ENCODE measurements at places on chromosomes 2 and 18. TPM values are rescaled to one million over a fixed set of nuclear protein-coding genes. Genes with fewer than 3 reads are reported as not detected.
A peak's percentile ranks its signal among the peaks of the same experiment; 100 is the strongest.

- H3K27me3 ChIP-seq: no peaks in the 10 kb centered on the region
- no peak overlapping the region for H3K27ac ChIP-seq
- no peak for DNase-seq
Observed at GRCh38 chr2:199940373-199940772, 14.9 kb downstream of the TYW5 start.

- no peak for DNase-seq
- no peaks in the 10 kb centered on the region for H3K4me1 ChIP-seq
- no peaks in the 10 kb centered on the region for H3K36me3 ChIP-seq
- no peak overlapping the region for H3K4me3 ChIP-seq
Observed at GRCh38 chr2:152432206-152432653, 97.3 kb downstream of the FMNL2 start.

- peak overlapping the region; percentile 91 for H3K27ac ChIP-seq
- peaks cover 49% of the 10 kb centered on the region for H3K4me1 ChIP-seq
- peak overlapping the region; percentile 88 for H3K4me3 ChIP-seq
- peaks cover 9% of the 10 kb centered on the region for H3K36me3 ChIP-seq
Observed at GRCh38 chr2:74481961-74482800, 617 bp downstream of the CCDC142 start.

DNA sequence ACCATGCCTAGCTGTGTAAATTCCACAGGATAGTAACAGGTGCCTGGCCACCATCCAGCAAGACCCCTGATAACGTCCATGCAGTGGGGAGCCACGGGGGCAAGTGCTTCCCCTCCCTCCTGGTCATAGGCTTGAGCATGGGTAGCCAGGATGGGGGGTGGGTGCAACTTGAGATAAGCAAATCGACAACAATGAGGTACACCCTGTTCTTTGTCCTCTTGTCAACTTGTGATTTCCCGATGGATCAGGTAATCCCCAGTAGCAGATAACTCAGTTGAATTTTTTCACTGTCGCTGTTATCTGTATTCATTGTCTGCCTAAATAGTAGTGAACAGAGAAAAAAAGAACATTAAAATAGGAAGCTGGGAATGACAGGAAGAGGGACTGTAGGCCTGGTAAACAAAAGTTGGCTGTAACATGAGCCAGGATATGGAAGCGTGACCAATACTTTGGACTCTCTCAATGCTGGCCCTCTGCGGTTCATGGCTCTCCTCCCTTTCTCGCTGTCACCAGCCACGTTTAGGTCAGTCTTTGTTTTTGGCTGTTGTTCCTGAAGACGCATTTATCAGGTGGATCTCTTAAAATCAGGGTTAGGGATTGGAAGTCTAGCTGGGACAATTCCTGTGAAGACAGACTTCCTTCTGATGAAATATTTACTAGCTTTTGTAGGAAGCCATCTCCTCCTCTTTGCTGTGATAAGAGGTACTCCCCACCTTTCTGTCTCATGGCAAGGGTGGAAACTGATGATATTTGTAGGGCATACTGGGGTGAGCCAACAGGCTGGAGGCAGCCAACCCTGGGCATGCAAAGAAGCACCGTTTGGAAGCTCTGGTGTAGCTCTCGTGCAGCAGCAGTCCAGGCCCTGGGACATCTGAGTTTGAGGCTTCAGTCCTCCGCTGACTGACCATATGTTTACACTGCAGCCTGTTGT, 42.4 kb downstream of the TCF7L1 start:
- DNase-seq: peak; percentile 73
- H3K27me3 ChIP-seq: no peaks in the 10 kb centered on the region
- peaks cover 22% of the 10 kb centered on the region for H3K4me1 ChIP-seq
- no peak overlapping the region for H3K4me3 ChIP-seq
- H3K27ac ChIP-seq: no peak overlapping the region

- H3K4me1 ChIP-seq: no peaks in the 10 kb centered on the region
- H3K27me3 ChIP-seq: no peaks in the 10 kb centered on the region
- no peaks in the 10 kb centered on the region for H3K36me3 ChIP-seq
- H3K4me3 ChIP-seq: no peak overlapping the region
- DNase-seq: no peak
- H3K27ac ChIP-seq: no peak overlapping the region
Observed at GRCh38 chr2:2505604-2506003, 174.5 kb upstream of the MYT1L start.

DNA sequence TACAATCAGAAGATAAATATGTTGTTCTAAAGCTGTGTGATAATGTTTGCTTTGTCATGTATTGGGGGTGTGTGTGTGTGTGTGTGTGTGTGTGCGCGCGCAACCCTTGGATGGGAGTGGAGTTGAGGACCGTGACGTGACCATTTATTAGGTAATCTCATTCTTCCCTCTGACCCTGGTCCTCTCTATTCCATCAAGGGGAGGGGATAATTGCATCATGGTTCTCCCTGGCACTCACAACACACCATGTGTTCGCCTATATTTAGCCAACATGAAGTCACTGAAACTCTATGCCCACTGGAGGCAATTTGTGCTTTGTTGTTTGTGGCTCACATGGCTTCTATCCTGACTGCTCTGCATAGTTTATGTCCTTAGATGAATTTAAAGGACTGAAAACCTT, 79.8 kb upstream of the LRPPRC start:
- no peaks in the 10 kb centered on the region for H3K4me1 ChIP-seq
- no peak overlapping the region for H3K4me3 ChIP-seq
- no peak for DNase-seq

GRCh38 chr2:235347691-235348090, 146.2 kb upstream of the AGAP1 start:
- no peaks in the 10 kb centered on the region for H3K36me3 ChIP-seq
- H3K27me3 ChIP-seq: no peaks in the 10 kb centered on the region
- no peaks in the 10 kb centered on the region for H3K4me1 ChIP-seq
- H3K4me3 ChIP-seq: no peak overlapping the region

DNA sequence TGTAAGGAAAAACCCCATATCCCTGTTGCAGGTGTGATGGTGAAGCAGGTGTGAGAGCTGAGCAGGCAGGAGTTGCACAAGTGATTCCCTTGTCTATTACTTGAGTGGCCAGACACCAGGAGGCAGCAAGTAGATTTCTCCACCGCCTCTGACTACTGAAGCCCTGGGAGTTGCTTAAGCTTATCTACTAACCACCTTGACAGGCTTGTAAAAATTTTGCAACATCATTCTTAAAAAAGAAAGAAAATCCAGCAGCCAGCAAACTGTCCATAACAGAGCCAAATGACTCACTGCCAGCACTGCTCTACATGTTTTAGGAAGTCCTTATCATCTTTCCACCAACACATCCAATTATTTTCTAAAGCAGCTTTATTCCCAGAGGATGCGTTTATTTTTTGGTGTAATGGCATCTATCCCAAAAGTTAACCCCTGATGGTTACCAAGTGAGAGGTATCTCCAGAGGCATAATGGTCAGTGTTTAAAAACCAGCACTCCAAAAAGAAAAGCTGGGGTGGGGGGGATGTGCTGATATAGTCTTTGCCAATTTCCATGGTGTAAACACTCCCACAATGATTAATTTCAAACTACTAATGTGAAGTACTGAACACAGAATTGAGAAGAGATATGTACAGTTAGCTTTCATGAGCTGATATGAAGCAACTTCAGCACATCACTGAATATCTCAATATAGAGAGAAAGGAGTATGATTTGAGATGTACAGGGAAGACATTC, 16.3 kb upstream of the GPR39 start:
- no peaks in the 10 kb centered on the region for H3K27me3 ChIP-seq
- H3K36me3 ChIP-seq: no peaks in the 10 kb centered on the region
- H3K27ac ChIP-seq: no peak overlapping the region

DNA sequence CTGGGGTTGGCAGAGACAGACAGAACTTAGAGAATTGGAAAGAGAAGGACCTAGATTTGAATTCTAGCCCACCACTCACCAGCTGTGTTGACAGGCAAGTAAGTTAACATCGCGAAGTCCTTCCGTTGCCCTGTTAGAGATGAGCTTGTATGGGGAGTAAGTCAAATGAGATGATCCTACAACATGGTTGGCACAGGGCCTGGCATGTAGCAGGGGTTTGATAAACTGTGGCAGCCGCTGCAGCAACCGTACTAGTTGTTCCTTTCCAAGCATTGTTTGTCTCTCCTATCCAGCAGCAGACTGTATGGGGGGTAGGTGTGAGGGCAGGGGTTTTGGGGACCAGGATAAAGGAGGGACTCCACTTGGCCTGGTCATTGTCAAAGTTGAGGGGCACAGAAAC, 16.0 kb downstream of the TET3 start:
- no peak for DNase-seq
- no peaks in the 10 kb centered on the region for H3K27me3 ChIP-seq
- H3K4me1 ChIP-seq: peaks cover 52% of the 10 kb centered on the region
- no peak overlapping the region for H3K27ac ChIP-seq
- no peaks in the 10 kb centered on the region for H3K36me3 ChIP-seq

GRCh38 chr2:62727259-62727867, 21.9 kb downstream of the EHBP1 start:
- H3K4me3 ChIP-seq: no peak overlapping the region
- H3K27me3 ChIP-seq: no peaks in the 10 kb centered on the region
- DNase-seq: no peak
- no peak overlapping the region for H3K27ac ChIP-seq
- no peaks in the 10 kb centered on the region for H3K36me3 ChIP-seq
- H3K4me1 ChIP-seq: peaks cover 24% of the 10 kb centered on the region

DNA sequence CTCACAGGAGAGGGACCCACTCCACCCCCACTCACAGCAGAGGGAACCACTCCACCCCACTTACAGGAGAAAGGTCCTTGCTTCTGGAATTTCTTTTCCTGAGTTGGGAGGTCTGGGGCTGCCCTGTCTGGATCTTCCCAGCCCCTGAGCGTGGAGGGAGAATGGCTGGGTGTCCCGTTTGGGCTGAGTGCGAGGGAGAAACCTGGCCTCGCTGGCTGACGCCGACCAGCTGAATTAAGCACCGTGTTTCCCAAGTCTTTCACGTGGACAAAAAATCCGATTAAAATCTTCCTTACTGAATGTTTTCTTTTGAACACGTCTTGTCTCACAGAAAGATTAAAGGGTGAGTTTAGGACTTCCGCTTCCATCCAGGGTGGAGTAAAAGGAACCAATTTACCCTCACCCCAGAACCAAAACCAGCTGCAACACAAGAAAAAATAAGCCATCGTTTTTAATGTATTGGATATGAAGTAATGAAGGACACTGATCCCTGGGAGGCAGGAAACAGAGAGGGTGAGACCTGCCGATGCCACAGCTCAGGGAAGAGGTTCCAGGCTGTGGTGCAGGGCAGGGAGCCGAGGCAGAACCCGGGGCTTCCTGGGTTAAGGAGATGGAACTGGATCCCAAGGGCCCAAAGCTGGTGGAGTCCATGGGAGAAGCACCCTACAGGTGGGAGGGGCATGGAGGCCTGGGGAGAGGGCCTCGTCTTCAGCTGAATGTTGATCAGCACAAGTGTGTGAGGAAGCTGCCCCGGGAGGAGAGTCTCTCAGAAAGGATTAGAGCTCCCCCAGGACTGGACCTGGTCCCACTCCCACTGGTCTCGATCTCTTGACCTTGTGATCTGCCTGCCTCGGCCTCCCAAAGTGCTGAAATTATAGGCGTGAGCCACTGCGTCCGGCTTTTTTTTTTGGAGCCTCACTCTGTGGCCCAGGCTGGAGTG, 60.3 kb downstream of the RTP5 start:
- no peaks in the 10 kb centered on the region for H3K27me3 ChIP-seq
- H3K4me3 ChIP-seq: no peak overlapping the region
- no peak for DNase-seq
- no peak overlapping the region for H3K27ac ChIP-seq
- no peaks in the 10 kb centered on the region for H3K36me3 ChIP-seq

GRCh38 chr2:100855084-100855483, 35.1 kb downstream of the NPAS2 start:
- no peak for DNase-seq
- no peaks in the 10 kb centered on the region for H3K36me3 ChIP-seq
- no peaks in the 10 kb centered on the region for H3K27me3 ChIP-seq
- no peak overlapping the region for H3K4me3 ChIP-seq

DNA sequence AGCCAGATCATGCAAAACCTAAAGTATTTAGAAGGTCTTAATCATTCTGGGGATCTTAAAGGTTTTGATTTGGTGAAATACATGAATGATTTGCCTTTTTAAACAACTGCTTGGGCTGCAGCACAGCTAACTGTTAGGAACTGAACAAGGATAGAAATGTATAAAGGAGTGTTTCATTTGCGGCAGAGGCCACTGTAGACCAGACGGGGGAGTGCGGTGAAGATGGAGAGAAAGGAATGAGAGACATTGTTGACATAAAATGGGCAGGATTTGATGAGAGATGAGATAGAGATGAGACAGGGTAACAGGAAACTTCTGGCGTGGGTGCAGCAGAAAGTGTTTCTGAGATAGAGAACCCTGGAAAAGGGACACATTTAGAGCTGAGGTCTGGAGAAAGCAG, 308.1 kb downstream of the TMX3 start:
- no peaks in the 10 kb centered on the region for H3K27me3 ChIP-seq
- DNase-seq: no peak
- no peaks in the 10 kb centered on the region for H3K36me3 ChIP-seq
- no peak overlapping the region for H3K4me3 ChIP-seq
- no peaks in the 10 kb centered on the region for H3K4me1 ChIP-seq

DNA sequence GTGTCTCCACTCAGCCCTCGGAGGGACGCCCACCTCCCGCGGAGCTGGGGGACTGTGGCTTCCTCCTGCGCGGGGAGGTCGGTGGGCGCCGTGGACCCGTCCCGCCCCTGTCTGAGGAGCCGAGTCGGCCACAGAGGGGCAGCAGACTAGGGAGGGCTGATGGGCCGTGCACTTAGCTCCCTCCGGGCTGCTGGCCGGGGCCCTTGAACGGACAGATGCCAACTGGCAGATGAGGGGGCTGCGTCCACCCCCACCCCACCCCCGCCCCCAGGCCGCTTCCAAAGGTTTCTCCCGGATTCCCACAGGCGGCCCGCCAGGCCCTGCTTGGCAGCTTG, 10.4 kb upstream of the UBE2F start:
- H3K4me1 ChIP-seq: peaks cover 8% of the 10 kb centered on the region
- peak overlapping the region; percentile 29 for H3K4me3 ChIP-seq
- no peaks in the 10 kb centered on the region for H3K36me3 ChIP-seq

DNA sequence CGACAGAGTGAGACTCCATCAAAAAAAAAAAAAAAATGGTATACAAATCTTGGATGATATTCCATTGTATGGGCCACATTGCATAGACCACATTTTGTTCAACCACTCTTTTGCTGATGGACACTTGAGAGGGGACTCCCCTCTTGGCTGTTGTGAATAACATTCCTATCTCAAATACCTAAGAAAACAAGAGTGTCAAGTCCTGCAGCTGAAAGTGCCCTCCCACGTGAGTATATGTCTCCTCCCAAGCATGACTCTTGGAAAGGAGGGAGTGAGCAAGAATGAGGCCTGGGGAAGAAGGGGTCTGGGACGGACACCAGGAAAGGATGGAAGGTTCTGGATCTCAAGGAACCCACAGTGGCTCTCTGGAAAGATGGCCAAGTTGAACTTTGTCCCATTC, 36.0 kb upstream of the NPAS2 start:
- H3K4me1 ChIP-seq: peaks cover 26% of the 10 kb centered on the region
- DNase-seq: no peak
- H3K27me3 ChIP-seq: no peaks in the 10 kb centered on the region
- no peaks in the 10 kb centered on the region for H3K36me3 ChIP-seq

- H3K4me1 ChIP-seq: no peaks in the 10 kb centered on the region
- no peaks in the 10 kb centered on the region for H3K27me3 ChIP-seq
- H3K36me3 ChIP-seq: no peaks in the 10 kb centered on the region
Observed at GRCh38 chr18:43692099-43692690, 414.9 kb upstream of the SYT4 start.

ITGA4 gene
- 39.8 TPM for total RNA-seq

LIMS2 gene
- 30.3 TPM for total RNA-seq

KYNU gene
- total RNA-seq: 9.7 TPM

HNMT gene
- 11.2 TPM for total RNA-seq

All from stomach (tissue), 19 donors.